ENCODE measurements at places on chromosomes 2 and 18. TPM values are rescaled to one million over a fixed set of nuclear protein-coding genes. Genes with fewer than 3 reads are reported as not detected.

Gene TTC21B
- total RNA-seq: 28.6 TPM

GRCh38 chr2:178114462-178114861 is 2.2 kb downstream of the RBM45 start:
- DNase-seq: no peak

GRCh38 chr2:2528846-2529245 is 197.8 kb upstream of the MYT1L start:
- no peak for DNase-seq

- DNase-seq: no peak
These were observed 3.8 kb upstream of the CLASP1 start for GRCh38 chr2:121653035-121653434.
